NCI-H446 (cell line): ENCODE measurements at places on chromosomes 6 and 20.
A peak's percentile ranks its signal among the peaks of the same experiment; 100 is the strongest.

DNA sequence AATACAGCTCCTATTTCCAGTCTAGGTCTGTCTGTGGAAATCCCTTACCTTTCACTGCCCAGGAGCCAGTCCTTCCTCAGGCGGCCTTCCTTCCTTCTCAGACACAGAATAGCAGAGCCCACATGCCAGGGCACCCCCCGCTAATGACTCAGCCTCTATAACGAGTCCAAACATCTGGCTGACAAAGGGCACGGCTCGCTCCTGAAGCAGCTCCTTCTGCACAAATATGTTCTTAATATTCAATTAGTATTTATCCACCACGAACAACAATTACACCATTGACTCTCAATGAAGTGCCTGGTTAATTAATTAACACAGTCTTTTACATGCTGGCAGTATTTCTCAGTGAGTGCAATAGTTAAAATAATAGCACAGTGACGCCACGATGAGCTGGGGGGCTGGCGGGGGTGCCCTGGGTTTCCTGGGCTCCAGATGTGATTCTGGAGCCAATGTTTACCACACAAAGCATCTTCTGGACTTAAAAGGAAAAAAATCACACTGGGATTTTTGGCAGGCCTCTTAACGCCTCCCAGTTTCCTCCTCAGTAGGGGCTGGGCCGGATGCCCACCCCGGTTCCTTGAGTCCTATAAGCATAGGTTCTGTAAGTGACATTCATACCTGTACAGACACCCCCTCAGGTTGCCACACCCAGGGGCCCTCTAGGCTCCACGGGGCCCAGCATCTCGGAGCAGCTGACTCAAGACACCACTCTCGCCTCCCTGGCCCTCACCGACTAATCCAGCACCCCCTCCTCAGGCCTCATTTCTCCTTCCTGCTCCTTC is 158.6 kb upstream of the MLN start:
- no peak for DNase-seq

- DNase-seq = no peak
Measured at GRCh38 chr6:44800171-44800783, 412.8 kb downstream of the CDC5L start.

DNA sequence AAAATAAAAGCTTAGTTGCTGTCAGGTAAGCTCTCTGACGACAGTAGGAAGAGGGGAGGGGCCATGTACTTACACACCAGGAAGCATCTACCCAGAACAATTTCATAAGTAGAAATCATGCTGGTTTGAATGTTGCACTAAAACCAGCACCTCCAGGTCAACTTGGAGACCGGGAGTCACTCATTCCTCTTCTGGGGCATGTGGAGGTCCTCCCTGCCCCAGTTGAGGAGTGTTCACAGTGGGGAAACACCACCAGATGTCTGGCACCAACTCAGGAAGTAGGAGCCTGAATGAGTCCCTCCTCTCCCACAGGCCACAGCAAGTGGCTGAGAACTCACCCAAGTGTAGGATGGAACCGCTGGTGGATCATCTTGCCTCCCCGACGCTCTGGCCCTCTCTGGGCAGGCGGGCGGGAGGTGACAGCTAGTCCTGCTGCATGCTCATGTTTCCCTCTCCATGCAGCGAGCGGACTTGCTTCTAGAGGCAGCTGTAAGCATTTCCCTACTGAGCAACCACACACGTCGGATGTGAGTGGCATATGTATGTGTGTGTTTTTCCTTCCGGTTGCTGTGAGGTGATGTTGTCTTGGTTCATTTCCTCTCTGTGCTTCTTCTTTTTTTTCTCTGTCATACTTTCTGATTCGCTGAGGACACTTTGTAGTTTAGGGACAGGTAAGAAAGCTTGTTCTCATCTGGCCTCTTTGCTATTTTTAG is 149.5 kb upstream of the NEDD9 start:
- no peak for DNase-seq

DNA sequence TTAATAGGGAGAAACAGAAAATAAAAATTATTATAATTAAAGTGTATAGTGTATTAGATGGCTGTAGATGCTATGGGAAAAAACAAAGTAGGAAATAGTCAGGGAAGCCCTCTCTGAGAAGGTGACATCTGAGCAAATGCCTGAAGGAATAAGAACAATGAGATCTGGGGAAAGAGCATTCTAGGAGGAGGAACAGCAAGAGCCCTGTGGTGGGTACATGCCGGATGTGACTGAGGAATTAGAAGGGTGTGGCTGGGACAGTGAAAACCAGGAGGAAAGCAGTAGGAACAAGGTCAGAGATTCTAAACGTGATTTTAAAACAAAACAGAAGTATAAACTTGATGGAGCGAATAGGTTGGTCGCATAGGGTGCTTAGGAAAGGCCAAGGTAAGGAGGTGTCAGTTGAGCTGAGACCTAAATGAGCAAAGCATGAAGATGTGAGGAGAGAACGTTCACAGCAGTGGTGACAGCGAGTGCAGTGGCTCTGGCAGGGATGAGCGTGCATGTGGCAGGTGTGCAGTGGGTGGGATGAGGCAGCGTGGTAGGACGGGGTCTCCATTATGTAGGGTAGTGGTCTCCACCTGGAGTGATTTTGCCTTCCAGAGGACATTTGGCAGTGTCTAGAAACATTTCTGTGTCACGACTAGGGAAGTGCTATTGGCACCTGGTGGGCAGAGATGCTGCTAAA is 97.1 kb upstream of the MRPS10 start:
- DNase-seq = no peak

DNA sequence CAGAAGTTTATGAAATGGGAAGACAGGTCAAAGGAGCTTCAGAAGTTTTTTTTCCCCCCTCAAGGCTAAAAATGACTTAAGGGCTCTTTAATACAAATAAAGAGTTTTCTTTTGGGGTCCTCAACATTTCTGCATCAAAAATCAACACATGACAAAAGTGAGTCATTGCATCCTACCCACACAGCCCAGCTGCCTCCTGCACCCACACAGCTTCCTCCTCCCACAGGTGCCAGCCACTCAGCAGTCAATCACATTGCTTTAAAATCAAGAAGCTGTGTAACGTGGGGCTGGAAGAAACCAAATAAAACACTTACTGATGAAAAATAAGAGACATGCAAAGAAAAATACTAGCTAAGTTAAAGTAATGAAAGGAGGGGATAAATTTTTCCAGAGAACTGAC is 68.5 kb downstream of the MAP3K5 start:
- DNase-seq = no peak

- no peak for DNase-seq
Measured at GRCh38 chr6:107563694-107564588, 74.0 kb downstream of the SOBP start.

GRCh38 chr20:23407781-23408464 is 13.4 kb downstream of the NAPB start:
- DNase-seq = no peak

DNA sequence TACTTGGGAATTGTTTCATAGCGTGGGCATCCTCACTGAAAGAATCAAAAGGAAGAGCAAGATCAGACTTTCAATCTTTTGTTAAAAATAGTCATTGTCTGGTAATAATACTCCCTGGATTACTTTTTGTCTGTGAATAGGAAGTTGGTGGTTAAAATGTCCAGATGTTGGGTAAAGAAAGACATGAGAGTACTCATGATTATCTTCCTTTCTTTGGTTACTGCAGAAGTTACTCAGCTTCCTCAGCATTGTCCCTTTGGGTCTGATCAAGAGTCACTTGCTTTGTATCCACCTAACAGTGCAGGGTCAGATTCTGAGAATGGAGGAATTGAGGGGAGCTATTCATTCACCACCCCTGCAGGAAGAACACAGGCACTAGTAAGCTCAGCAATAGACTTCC is 54.6 kb downstream of the RIN2 start:
- DNase-seq = no peak

GRCh38 chr20:2865630-2866029 is 7.7 kb upstream of the PTPRA start:
- DNase-seq = no peak

- DNase-seq = no peak
Measured at GRCh38 chr6:77181749-77182148, 281.5 kb downstream of the HTR1B start.

- no peak for DNase-seq
Measured at GRCh38 chr20:37528446-37529213, 954 bp upstream of the BLCAP start.

GRCh38 chr20:12827816-12828385 is 180.9 kb upstream of the SPTLC3 start:
- peak; percentile 33 for DNase-seq

DNA sequence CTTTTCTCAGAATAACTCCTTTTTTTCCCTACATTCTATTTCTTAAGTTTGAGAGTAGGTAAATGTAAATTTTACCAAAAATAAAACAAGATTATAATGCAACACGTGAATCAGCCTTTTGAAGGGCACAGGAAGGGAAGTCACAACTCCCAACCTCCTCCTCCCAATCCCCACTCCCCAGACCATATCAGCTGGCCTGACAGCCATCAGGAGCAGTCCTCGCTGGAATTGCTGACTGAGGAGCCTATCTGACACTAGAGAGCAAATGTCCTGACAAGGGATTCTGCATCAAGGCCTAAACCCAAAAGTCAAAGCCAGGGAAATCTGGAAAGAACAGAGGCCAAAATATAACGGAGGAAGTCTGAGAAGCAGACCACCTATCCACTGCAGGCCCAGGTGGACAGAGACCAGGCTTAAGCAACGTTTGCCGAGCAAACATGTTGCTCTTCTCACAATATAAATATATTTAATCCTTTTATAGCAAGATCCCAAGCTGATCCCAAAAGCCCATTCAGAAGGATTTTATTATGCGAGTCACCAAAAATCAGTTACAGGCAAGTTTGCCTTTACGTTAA is 2.5 kb downstream of the RRAGD start:
- no peak for DNase-seq

- peak; percentile 16 for DNase-seq
Measured at GRCh38 chr6:97203343-97203742, 79.7 kb downstream of the MMS22L start.

DNA sequence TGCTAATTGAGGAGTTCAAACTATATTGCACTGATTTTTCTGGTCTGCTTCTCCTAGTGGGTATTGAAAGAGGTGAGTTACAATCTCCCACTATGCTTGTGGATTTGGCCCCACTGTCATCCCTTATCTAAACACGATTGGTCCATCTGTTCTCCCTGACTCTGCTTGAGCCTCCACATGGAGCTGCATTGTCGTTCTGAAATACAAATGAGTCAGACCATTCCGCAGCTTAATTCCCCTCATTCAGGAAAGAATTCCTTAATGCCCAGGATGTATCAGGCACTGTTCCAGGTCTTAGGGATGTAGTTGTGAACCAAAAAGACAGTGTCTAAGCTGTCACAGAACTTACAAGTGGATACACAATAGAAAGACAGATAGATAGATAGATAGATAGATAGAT is 461.9 kb downstream of the QKI start:
- no peak for DNase-seq

GRCh38 chr6:23414051-23414445 is 712.0 kb upstream of the NRSN1 start:
- peak; percentile 10 for DNase-seq

DNA sequence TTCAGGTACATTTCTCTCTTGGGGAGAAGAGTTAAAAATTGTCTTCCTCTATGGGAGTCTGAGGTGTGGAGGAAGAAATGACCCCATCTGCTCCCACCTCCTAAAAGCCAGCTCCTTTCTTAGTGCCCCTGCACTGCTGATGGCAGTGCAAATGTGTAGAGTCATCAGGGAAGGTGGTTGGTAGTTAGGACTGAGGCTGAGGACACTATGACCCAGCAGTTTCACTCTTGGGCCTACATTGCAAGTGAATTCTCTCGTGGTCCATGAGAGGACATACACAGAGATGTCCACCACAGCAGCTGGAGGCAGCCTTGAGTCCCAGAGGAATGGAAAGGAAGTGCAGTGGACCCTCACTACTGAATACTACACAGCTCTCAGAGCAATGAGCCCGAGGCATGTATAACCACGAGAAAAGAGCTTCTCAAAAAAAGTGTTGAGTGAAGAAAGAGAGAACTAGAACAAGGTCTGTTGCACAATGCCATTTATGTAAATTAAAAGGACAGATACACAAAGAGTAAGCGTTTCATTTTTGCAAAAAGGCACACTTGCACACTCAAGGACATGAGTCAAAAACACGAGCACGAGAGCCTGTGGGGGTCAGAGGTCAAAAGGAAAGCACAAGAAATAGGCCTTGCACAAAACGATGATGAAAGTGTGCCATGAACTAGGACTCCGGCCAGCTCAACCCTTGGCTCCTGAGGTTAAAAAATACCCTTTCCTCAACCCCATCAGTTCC is 308.2 kb upstream of the PRND start:
- DNase-seq = no peak

- DNase-seq = no peak
Measured at GRCh38 chr6:125444006-125444923, 142.5 kb upstream of the HDDC2 start.

DNA sequence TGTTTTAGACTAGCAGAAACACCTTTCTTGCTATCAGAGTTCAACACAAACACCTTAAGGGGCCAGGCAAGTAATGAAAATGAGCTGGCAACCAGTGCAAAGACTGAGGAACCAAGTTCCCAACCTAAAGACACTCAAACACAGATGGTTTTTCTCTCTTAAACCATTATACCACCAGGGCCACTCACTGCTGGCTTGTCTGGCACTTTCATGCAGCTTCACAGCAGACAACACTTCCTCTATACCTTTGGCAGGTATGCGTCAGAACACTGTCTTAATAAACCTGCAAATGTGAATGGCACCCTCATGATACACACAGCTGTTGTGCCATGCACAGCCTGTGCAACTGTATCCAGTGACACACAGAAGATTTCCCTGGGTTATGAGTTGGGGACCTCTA is 41.6 kb downstream of the NFATC2 start:
- DNase-seq = no peak

- peak; percentile 69 for DNase-seq
Measured at GRCh38 chr6:134517145-134517658, 199.3 kb upstream of the SGK1 start.

DNA sequence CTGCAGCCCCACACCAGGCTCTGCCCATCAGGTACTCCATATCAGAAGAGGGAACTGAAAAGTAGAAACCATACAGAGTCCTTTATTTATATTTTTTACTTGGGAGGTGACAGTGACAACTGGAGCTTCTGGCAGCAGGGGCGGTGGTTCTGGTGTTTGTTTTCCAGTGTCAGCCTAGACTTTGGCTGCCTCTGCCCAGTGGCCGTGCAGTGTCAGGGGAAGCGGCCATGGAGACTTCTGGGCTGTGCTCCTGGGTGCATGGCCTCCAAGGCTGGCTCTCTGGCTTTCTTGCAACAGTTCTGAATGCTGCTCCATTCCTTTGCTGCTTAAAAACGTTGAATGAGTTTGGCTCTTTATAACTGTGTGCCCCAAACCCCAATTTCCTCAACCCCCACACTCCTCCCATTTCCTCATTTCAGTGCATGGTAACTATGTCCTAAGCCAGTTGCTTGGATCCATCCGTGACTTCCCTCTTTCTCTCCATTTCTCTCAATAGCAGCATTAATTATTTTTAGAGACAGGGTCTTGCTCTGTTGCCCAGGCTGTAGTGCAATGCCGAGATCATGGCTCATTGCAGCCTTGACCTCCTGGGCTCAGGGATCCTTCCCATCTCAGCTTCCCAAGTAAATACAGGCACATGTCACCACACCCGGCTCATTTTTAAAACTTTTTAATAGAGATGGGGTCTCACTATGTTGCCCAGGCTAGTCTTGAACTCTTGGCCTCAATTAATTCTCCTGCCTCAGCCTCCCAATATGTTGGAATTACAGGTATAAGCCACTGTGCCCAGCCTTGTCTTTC is 141.1 kb upstream of the SGK1 start:
- DNase-seq = no peak

GRCh38 chr6:17879184-17879583 is 108.3 kb downstream of the KIF13A start:
- no peak for DNase-seq

GRCh38 chr20:37749218-37749617 is 55.4 kb downstream of the CTNNBL1 start:
- DNase-seq = no peak

- no peak for DNase-seq
Measured at GRCh38 chr20:10714236-10714975, 40.6 kb upstream of the JAG1 start.
